Stimulated activated CD8-positive, alpha-beta memory T cell treated with anti-CD3 and anti-CD28 coated beads, Interleukin-2, amount 100 ng/mL, for 1 hour (primary cell): ENCODE measurements at places on chromosomes 4 and X.

DNA sequence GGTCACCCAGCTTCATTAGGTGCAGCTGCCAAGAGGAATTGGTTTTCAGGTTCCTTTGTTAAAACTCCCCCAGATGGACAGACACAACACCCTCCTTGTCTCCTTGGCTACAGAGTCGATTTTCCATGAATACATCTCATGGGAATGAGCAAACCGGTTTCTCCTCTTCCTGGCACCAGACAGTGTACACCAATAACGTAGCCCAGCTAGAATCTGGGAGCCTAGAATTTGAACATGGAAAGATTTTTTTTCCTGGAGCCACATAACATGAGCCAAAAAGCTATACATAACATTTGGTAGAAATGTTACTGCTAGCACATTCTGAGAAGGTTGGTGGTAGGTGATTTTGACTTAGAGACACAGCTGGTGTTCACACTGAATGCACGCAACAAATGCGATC is 62.9 kb upstream of the SLC34A2 start:
- no peak for DNase-seq

DNA sequence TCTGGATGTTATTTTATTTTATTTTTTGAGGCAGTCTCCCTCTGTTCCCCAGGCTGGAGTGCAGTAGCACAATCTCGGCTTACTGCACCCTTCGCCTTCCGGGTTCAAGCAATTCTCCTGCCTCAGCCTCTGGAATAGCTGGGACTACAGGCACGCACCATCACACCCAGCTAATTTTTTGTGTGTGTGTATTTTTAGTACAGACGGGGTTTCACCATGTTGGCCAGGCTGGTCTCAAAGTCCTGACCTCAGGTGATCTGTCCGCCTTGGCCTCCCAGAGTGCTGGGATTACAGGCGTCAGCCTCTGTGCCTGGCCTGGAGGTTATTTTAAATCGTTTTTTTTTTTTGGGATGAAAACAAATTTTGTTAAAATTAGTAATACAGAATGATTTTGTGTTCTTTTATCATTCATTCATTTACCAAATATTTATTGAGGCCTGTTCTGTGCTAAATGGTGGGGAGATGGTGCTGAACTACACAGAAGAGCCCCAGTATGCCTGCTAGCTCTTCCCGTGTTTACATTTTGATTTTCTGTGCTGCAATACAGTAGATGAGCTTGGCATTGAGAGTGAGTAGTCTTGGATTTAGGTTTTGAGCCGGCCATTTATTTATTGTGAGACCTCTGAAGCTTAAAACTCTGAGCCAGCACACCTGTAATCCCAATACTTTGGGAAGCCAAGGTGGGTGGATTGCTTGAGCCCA is 22.7 kb downstream of the ADD1 start:
- DNase-seq: no peak

DNA sequence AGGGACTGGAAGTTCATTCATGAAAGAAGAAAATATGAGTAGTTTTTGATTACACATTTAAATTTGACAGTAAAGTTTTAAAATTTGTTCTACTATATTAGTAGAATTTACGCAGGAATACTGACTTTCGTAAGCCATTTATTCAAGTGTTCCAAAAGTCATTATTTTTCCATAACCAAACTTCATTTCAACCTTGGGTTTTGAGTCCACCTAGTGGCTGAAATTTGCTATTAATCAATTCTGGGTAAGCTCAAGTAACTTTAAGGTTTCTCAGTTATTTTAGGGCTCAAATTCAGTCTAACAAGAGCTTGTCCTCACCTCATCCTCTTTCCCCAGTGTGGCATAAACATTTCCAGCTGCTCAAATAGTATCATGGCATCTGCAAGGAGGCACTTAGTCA is 175.4 kb downstream of the SH3BGRL start:
- no peak for DNase-seq

DNA sequence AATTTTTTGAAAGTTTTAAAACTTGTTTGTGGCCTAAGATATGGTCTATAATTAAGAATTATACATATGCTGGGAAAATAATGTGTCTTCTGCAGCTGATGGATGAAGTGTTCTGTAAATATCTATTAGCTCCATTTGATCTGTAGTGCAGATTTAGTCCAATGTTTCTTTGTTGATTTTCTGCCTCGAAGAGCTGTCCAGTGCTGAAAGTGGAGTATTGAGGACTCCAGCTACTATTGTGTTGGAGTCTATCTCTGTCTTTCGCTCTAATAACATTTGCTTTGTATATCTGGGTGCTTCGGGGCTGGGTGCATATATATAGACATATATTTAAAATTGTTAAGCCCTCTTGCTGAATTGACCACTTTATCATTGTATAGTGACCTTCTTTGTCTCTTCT is 2127.3 kb downstream of the PCDH7 start:
- no peak for DNase-seq

GRCh38 chr4:183541752-183542040 is 36.8 kb downstream of the ING2 start:
- no peak for DNase-seq

GRCh38 chr4:13892739-13893105 is 265.2 kb upstream of the BOD1L1 start:
- no peak for DNase-seq

- no peak for DNase-seq
These were observed 367.8 kb upstream of the RASGEF1B start for GRCh38 chr4:81839347-81840042.

GRCh38 chr4:117514391-117515175 is 429.2 kb upstream of the TRAM1L1 start:
- DNase-seq: no peak

GRCh38 chr4:77695774-77696173 is 90.2 kb downstream of the CXCL13 start:
- no peak for DNase-seq

- DNase-seq: no peak
These were observed 1041.2 kb upstream of the INTU start for GRCh38 chr4:126591583-126591982.

GRCh38 chr4:185396724-185397385 is at the start of gene ANKRD37:
Gene ANKRD37 (plus strand): TSS chr4:185396841. CDS start chr4:185396924, 83 bp downstream.
- no peak for DNase-seq

DNA sequence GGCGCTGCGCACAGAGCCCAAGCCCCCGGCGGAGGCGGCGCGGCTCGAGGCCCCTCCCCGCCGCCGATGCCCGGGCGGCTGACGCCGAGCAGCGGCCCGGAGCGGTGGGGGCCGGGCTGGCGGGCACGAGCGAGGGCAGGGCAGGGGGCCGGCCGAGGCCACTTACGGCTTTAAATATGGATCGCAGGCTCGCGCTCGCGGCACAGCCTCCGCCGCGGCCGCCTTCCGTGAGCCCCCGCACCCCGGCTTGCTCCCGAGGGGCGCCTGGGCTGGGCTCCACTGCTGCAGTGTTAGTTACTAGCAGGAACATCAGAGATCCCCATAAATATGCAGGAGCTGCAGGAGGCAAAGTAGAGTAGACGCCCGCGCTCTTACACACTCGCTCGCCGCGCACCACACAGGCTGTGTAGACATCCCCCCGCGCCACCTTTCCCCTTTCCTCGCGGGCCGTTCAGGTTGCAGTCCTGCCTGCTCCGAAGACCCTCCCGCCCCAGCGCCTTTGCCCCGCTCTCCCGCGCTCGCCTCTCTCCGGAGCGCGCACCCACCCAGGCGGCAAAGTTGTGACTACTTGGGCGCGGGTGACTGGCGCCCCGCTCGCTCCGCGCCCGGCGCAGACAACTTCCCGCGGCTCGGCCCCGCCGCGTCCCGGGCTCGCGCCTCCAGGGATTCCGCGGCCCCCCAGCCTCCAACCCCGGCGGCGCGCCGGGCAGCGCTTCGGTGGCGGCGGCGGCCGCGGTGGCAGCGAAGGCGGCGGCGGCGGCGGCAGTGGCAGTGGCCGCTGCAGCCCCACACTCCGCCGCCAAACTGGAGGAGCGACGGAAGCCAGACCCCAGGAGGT is 152.0 kb upstream of the SLC4A4 start:
- DNase-seq: peak; percentile 14

- no peak for DNase-seq
These were observed 6.8 kb upstream of the ACSL4 start for GRCh38 chrX:109739625-109740432.

DNA sequence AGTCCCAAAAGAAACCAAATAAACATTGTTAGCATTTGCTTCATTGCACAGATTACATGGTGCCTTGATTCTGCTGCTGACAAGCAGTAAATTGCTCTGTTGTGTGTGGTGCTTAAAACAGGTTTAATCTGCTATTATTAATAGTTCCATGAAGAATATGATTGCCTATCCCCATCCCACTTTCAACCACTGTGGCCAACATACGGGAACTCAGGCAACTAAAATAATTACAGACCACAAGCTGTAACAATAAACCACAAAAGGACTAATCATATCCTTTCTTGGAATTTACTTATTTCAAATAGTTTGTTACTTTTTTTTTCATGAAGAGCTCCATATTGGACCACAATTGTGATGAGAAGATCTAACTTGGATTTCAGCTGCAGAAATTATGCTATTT is 131.5 kb downstream of the PACRGL start:
- no peak for DNase-seq

- no peak for DNase-seq
These were observed 13.8 kb upstream of the RELL1 start for GRCh38 chr4:37699868-37700481.

DNA sequence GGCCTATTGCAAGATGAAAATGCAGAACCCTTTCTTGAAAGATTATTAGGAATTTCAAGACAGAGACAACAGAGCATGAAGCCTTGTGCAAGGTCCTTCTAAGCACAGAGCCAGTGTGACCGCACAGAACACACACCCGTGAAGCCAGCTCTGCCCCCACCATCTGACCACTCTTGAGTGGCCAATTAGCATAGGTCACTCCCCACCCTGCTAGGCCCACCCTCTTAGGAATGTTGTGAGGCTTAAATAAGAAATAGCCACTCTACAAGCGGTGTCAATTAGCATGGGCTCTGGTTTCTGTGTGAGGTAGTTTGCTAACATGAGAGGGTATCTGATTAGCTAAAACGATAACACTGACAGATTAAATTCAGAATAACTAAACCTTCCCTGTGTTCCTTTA is 152.9 kb downstream of the PTTG2 start:
- DNase-seq: no peak

GRCh38 chr4:90306810-90307209 is 179.6 kb downstream of the CCSER1 start:
- no peak for DNase-seq

DNA sequence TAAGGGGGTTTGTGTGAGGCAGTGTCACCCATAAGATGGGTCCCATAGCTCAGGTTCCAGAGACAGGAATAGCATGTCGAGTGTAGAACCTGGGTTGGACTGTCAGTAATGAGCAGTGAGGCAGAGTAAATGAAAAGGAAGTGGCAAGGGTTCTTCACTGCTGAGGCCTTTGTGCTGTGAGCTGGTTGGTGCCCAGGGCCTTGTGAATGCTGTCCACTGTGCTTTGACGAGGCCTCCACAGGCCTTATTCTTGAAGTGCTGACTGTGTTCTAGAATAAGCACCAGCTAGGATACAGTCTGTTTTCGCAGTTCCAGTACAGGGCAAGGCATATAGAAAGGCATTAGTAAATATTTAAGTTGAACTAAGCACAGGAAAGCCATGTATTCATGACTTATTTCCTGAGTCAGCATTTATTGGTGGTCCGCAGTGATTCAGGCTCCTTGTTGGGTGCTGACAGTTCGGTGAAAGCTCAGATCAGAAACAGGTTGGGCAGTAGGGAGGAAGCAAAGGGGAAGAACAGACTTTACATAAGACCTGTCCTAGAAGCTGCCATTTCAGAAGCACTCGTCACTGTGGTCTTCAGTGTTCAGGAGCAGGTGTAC is 25.6 kb upstream of the TADA2B start:
- no peak for DNase-seq

DNA sequence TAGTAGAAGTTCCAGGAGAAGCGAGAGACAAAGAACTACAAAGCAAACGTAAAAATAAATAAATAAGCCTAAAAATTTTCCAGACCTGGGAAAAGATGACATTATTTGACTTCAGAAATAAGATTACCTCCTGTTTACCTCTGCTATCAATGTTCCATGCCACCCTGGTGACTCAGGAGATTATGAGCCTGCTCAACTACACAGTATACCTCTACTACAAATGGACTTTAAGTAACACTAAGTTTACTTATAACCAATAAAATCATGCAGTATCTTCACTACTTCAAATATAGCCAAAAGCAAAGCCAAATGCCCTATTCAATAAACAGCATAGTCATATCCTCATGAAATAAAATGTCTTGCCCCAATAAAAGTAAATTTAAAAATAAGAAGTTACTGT is 105.4 kb downstream of the CYLC1 start:
- no peak for DNase-seq

DNA sequence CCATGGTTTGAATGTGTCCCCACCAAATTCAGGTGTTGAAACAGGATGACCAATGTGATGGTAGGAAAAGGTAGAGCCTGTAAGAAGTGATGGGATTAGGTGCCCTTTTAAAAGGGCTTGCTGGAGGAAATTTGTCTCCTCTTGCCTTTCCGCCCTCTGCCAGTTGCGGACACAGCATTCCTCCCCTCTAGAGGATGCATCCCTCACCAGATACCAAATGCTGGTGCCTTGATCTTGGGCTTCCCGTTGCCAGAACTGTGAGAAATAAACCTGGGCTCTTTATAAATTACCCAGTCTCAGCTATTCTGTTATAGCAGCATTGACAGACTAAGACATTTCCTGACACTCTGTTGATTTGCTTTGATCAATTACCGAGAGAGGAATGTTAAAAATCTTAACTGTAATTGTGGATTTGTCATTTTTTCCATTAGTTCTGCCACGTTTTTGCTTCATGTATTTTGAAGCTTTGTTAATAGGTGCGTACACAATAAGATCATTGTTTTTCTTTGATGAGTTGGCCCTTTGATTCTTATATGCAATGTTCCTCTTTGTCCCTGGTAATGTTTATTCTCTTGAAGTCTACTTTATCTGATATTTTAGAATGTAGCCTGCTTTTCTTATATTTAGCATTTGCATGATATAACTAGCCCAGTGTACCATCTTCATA is 13.3 kb downstream of the NFKB1 start:
- no peak for DNase-seq

DNA sequence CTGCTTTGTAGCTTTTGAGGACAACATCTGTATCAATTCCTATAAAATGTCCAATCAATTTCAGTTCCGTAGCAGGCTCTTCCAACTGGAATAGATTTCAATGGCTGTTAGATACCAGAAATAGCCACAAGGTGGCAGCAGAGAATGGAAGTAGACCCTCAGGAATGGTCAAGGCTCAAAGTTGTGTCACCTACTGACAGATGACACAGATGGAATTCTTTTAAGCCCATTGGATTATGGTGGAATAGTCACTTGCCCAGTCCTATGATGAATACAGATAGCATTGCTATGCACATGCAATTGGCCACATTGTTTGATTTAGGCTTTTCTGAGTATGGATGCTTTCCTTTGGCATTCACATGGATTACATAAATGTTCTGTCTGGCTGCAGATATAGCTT is 130.4 kb upstream of the RADX start:
- no peak for DNase-seq

- DNase-seq: no peak
These were observed 107.7 kb upstream of the ZFP42 start for GRCh38 chr4:187887906-187888305.

DNA sequence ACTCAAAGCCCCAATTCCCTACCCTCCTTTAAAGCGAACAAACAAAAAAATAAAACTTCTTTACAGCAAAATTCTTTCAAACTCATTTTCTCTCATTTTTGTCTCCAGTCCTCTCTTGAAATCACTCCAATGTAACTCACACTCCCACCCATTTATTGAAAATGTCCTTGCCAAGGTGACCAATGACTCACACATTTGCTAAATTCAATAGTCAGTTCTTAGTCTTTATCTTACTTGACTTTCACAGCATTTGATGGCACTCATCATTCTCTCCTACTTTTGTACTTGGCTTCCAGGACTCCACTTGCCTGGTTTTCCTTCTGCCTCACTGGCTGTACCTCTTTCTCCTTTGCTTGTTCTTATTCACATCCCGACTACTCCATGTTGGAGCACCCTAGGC is 19.9 kb downstream of the CC2D2A start:
- DNase-seq: no peak
